ENCODE measurements at places on chromosomes 3 and 15.
A peak's percentile ranks its signal among the peaks of the same experiment; 100 is the strongest.

DNA sequence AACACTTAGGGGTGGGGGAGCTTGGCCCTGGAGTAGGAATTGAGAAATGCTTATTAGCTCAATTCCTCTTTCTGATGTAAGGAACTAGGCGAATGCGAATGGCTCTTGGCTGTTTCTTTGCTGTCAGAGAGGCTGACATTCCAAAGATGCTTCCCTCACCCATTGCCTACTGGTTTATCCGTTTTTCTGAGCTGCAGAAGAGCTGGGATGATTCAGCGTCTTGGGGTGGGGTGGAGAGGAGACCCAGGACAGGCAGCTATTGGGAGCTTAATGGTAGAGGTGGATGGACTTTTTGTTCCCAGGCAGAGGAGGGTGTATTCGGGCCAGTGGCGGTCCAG lies 9.8 kb downstream of the PLEKHO2 start:
- no peak for DNase-seq

DNA sequence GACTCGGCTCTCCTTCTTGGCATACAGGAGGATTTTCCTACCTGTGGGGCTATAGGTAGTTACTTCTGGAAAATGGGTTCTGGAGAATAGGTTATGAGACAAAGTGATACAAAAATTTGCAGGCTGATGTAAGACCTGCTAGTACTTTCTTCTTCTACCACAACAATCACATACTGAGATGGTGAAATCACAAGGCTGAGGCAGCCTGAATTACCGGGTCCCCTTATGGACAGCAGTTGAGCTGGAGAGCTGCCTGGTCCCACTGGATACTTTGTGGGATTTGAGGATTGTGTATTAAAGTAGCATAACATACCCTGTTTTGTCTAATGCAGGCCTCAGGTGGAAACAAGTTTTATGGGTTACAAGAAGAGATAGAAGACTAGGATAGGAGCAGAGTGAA lies 86.5 kb upstream of the FAM98B start:
- DNase-seq = peak; percentile 53

- peak; percentile 57 for DNase-seq
Measured at GRCh38 chr15:89998141-89998661, 2.9 kb upstream of the ZNF710 start.

DNA sequence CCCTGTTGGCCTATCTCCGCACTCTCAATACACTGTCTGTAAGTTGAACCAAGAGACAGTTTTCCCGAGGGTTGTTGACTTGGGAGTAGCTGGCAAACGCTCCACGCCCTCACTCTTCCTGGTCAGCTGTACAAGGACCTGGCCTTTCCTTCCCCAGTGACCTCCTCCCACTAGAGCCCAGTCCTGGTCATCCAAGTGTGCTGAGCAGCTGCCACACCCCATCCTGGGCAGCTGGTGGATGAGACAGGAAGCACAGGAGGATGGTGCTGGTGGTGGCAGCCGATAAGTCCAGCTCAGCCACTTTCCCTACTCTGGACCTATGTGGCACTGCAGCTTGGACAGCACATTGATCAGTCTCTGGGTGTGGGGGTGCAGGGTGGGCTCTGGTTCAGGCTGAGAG lies 19.8 kb downstream of the PFKFB4 start:
- DNase-seq = no peak

DNA sequence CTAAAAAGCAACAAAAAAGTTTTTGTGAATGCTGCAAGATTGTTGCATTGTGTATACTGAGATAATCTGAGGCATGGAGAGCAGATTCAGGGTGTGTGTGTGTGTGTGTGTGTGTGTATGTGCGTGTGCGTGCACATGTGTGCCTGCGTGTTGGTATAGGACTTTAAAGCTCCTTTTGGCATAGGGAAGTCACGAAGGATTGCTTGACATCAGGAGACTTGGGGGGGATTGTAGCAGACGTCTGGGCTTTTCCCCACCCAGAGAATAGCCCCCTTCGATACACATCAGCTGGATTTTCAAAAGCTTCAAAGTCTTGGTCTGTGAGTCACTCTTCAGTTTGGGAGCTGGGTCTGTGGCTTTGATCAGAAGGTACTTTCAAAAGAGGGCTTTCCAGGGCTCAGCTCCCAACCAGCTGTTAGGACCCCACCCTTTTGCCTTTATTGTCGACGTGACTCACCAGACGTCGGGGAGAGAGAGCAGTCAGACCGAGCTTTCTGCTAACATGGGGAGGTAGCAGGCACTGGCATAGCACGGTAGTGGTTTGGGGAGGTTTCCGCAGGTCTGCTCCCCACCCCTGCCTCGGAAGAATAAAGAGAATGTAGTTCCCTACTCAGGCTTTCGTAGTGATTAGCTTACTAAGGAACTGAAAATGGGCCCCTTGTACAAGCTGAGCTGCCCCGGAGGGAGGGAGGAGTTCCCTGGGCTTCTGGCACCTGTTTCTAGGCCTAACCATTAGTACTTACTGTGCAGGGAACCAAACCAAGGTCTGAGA lies 4.7 kb downstream of the BHLHE40 start:
- DNase-seq = peak; percentile 87

GRCh38 chr3:171038342-171038741 lies 11.8 kb upstream of the SLC2A2 start:
- DNase-seq = no peak

GRCh38 chr3:144259267-144259666 lies 287.6 kb downstream of the DIPK2A start:
- peak; percentile 54 for DNase-seq

- no peak for DNase-seq
Measured at GRCh38 chr3:136562026-136562425, 190.2 kb downstream of the STAG1 start.

DNA sequence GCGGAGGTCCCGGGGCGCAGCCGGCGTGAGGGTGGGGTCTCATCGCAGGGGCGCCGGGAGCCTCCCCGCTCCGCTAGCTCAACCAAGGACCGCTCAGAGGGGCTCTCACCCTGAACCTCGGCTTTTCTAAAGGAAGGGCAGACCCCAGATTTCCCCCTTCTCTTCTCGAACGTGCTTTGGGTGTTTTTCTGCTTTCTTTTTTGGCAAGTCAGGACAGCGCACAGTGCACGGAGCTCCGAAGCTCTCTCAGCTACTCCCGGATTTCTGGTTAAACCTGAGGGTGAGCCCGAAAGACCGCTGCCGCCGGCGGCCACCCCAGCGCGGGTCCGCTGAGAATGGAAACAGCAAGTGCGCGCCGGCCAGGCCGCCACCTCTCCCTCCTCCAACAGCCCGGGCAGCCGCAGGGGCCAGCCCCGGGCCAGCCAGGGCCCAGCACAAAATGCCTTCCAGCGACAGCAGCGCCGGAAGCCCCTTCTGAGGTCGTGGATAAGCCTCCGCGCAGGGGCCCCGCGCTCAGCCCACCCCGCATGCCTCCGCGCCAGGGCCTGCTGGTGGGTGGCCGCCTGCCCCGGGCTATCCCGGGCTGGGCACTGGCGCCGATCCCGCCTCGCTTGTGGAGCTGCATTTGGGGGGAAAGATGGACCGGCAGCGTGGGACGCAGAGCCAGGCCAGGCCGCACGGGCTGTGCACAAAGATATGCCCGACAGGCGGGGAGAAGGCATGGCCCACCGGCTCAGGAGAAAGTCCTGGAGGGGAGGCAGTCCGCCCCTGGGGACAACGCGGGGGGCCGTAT lies 8.2 kb upstream of the OCA2 start:
- no peak for DNase-seq

DNA sequence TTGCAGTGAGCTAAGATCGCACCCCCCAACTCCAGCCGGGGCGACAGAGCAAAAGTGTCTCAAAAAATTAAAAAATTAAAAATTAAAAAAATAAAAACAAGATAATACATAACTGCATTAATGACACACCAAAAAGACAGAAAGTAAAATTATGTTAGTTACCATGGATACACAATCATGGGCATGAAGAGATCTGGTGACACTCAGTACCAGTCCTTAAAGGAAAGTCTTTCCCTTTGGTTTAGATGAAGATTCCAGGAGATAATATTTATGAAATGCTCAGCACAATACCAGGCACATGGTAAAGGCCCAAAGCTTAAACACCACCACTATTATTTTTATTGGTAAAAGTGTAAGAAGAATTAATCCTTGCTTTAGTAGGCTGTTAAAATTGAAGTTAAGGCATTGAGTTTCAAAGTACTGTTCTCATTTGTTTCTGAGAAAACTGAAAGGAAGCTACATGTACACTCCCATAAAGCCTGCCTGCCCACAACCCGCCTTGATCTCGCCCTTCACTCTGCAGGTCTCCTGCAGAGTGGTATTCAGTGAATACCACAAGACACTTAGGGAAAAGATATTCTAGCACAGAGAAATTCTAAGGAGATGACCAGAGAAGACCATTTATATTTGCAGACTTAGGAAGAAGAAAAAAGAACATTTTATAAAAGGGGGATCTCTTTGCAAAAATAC lies 52.3 kb downstream of the SUCLG2 start:
- peak; percentile 8 for DNase-seq

GRCh38 chr15:35827141-35827540 lies 281.2 kb upstream of the DPH6 start:
- peak; percentile 1 for DNase-seq

DNA sequence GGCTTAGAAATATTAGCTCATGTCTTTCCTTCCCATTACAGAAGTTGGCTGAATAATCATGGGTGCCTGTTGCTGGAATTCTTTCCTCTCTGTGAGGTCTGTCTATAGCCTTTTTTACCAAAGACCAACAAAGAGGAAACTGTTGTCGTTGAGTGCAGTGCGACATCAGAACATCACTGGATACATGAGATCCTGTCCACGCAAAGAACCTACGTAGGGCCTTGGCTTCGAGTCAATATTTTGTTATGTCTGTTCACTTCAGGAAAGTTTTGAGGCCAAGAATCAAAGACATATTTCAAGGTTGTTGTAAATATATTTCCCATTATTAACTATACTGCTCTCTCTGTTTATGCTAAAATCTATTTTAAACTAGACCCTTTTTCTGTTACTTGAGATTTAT lies 101.5 kb upstream of the IL12A start:
- DNase-seq = no peak

DNA sequence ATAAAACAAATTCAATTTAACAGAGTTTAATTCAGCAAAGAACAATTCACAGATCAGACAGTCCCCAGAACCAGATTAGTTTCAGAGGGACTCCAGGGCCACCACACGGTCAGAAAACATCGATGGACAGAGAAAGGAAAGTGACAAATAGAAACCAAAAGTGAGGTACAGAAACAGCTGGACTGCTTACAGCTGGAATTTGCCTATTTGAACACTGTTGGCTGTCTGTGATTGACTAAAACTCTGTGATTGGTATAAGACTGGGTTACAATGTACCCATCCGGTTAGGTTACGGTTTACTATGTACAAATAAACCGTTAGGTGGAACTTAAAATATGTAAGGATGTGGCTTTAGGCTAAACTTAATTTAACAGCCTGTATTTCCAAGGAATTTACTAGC lies 30.3 kb downstream of the MOBP start:
- DNase-seq = no peak

DNA sequence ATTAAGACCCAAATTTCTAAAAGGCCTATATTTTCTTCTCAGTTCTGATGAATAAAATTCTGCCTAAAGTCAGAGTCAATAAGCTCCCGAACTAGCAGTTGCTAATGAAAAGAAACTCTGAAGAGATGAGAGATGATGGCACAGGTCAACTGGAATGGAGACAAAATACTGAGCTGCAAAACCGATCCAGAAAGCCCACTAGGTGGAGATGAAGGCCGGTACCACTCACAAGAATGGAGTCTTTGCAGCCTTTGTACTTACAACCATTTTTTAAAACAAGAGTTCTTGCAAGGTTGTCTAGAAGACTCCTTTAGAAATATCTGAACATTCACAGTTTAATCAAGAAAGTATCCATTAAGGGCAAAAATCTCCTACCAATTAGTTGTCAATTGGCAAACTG lies 119.9 kb upstream of the TJP1 start:
- no peak for DNase-seq

- no peak for DNase-seq
Measured at GRCh38 chr3:3739330-3740060, 59.7 kb upstream of the LRRN1 start.
